ENCODE measurements at places on chromosomes 3 and 15. TPM values are rescaled to one million over a fixed set of nuclear protein-coding genes. Genes with fewer than 3 reads are reported as not detected.

DLL4 gene
- not detected for total RNA-seq

GRCh38 chr3:186244016-186244415 is 118.0 kb downstream of the DGKG start:
- H3K27ac ChIP-seq: no peak overlapping the region
- H3K27me3 ChIP-seq: peaks cover 34% of the 10 kb centered on the region
- H3K36me3 ChIP-seq: no peaks in the 10 kb centered on the region
- H3K4me3 ChIP-seq: no peak overlapping the region

DNA sequence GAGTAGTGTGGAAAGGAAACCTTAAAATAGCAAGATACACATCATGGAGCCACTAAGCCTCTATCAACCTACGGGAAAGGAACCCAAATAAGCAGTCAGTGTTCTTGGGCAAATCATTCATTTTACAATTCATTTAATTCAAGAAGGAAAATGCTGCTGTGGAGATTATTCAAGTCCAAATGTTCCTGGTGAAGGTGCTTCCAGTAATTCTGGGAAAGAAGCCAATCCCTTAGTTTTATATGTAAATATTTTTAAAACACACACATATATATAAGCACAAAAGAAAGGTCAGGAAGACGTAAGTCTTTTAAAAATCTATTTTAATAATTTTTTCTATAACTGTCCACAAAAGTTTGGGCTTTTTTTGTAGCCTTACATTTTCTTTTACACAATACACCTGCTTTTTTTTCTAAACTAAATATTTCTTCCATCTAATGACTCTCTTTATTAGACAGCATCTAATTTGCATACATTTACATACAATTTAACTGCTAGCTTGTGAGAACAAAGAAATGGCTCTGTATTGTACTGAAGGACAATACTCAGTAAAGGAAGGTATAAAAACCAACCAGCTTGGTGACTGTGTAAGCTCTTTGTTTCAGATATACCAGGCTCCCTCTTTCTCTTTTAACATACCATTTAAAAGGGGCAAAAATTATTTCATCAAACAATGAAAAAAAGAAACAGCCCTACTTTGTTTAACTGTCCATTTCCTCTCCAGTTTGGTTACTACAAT is 269.5 kb downstream of the ZBTB20 start:
- no peak for DNase-seq
- no peak overlapping the region for H3K27ac ChIP-seq
- H3K27me3 ChIP-seq: no peaks in the 10 kb centered on the region
- peaks cover 13% of the 10 kb centered on the region for H3K4me1 ChIP-seq
- no peak overlapping the region for H3K4me3 ChIP-seq

GRCh38 chr3:152277198-152277597 is 8.5 kb downstream of the MBNL1 start:
- peaks cover 15% of the 10 kb centered on the region for H3K36me3 ChIP-seq
- H3K27ac ChIP-seq: peak overlapping the region; percentile 75
- DNase-seq: no peak
- no peaks in the 10 kb centered on the region for H3K27me3 ChIP-seq
- H3K4me3 ChIP-seq: no peak overlapping the region

DNA sequence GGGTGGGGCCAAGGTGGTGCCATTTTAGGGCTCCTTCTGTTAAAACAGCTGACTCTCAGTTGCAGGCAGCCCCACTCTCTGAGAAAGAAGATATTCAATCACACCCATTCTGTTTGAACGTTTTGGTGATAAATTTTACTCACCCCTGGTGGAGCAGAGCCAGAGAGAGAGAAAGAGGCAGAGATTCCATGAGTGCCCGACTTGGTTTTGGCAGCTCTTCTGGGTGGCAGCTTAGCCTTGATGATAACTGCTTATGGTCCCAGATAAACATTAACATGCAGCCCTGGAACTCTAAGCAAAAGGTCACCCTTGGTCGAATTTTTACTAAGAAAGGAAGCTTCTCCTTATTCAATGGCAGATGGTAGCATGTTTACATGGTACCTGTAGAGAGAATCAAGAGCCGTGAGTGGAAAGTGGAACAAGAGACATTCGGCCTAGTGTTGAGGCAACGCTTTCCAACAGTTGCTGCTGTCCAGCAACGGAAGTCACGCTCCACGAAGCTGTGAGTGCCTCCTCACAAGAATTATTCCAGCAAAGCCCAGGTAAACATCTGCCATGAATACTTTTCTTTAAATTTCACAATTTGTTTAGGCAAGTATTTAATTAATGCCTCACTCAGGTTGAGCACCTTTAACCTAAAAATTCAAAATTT is 530.6 kb upstream of the ROBO2 start:
- no peaks in the 10 kb centered on the region for H3K27me3 ChIP-seq
- no peak overlapping the region for H3K27ac ChIP-seq
- no peaks in the 10 kb centered on the region for H3K4me1 ChIP-seq
- H3K36me3 ChIP-seq: no peaks in the 10 kb centered on the region
- no peak overlapping the region for H3K4me3 ChIP-seq

SLC12A1 gene
- not detected for total RNA-seq

DNA sequence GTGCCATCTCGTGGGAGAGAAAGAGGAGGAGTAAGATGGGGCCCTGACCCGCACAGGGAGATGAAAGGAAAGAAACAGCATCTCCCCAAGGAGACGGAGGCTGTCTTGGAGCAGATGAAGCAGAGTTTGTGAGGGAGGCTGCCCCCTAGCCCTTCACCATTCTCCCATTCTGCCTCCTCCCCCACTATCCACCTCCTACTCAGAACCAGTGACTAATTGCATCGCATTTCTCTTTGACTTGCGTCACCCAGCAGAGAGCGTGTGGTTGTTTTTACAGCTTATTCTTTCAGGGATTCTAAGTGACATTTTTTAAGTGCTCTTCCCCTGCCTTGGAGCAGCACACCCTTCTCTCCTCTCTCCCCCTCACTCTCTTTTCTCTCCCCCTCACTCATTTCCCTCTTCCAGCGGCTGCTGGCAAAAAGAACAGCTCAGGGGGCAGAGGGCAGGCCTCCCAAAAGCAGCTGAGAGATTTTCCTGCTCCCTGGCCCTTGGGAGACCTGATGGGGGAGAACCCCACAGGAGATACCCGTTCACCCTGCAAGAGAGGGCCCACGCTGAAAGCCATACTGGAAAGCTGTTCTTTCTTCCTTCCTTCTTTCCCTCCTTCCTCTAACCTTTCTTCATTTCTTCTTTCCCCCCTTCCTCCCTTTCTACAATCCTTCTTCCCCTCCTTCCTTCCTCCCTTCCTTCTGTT is 91.8 kb downstream of the MRPL46 start:
- H3K36me3 ChIP-seq: no peaks in the 10 kb centered on the region
- peaks cover 4% of the 10 kb centered on the region for H3K27me3 ChIP-seq
- H3K27ac ChIP-seq: no peak overlapping the region
- no peak overlapping the region for H3K4me3 ChIP-seq

- DNase-seq: no peak
- H3K4me3 ChIP-seq: no peak overlapping the region
- no peaks in the 10 kb centered on the region for H3K27me3 ChIP-seq
- no peak overlapping the region for H3K27ac ChIP-seq
- H3K4me1 ChIP-seq: peaks cover 14% of the 10 kb centered on the region
- peaks cover 18% of the 10 kb centered on the region for H3K36me3 ChIP-seq
These were observed 91.6 kb downstream of the RASA2 start for GRCh38 chr3:141578202-141578973.

COL8A1 gene
- not detected for total RNA-seq

DNA sequence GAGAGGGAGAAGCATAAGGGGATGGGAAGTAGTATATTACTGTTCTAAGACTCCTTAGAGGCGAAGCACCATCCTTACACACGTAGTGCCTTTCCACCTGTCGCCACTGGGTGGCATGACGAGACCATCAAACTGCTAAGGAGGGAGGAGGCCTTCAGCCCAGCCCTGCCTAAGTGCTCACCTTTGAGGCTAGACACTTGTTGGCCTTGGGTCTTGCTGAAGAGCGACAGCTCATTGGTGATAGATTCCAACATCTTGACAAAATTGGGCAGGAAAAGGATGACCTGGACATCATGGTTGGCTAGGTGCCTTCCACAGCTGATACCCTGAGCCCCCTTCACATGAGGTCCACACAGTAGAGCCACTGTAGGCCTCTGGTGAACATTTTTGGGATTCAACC is 19.6 kb downstream of the CLK3 start:
- peaks cover 2% of the 10 kb centered on the region for H3K4me1 ChIP-seq
- DNase-seq: peak; percentile 71
- no peaks in the 10 kb centered on the region for H3K27me3 ChIP-seq
- no peak overlapping the region for H3K27ac ChIP-seq
- no peak overlapping the region for H3K4me3 ChIP-seq
- peaks cover 16% of the 10 kb centered on the region for H3K36me3 ChIP-seq

GRCh38 chr15:52683580-52683979 is 4.4 kb upstream of the ATOSA start:
- no peak for DNase-seq
- H3K27me3 ChIP-seq: no peaks in the 10 kb centered on the region
- H3K27ac ChIP-seq: peak overlapping the region; percentile 9
- no peaks in the 10 kb centered on the region for H3K36me3 ChIP-seq

NTRK3 gene
- total RNA-seq: not detected

- DNase-seq: no peak
- no peak overlapping the region for H3K4me3 ChIP-seq
- no peaks in the 10 kb centered on the region for H3K36me3 ChIP-seq
- no peak overlapping the region for H3K27ac ChIP-seq
- H3K4me1 ChIP-seq: no peaks in the 10 kb centered on the region
These were observed 24.0 kb downstream of the GOLIM4 start for GRCh38 chr3:168071591-168072322.

DNA sequence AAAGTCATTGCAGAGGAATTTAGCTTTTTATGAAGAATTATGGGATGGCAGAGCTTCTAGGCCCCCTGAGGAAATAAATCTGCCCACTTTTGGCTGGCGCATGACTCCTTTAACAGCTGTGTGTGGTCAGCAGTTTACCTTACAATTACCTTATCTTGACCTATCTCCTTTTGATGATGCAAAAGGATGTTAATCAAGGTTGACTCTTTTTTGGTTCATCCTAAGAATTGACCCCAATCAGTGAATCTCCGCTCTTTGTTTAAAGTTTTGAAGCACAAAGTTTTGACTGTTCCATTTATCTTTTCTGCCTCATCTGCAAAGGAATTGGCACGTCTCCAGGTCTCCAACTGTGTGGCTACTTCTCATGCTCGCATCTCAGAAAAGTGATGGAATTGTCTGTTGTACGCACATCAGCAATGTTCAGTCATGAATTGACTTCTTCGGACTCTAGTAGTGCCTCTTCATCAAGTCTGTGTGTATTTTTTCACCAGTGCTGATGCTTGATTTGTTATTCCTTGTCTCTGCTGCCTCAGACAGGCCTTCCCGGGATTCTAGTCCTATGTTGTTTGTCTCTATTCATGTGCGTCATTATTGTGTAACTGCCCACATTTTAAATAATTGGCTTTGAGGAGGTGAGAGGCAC is 196.2 kb upstream of the CFAP20DC start:
- peaks cover 3% of the 10 kb centered on the region for H3K36me3 ChIP-seq
- H3K4me3 ChIP-seq: no peak overlapping the region
- H3K27me3 ChIP-seq: no peaks in the 10 kb centered on the region
- H3K4me1 ChIP-seq: no peaks in the 10 kb centered on the region

CASR gene
- not detected for total RNA-seq

DNA sequence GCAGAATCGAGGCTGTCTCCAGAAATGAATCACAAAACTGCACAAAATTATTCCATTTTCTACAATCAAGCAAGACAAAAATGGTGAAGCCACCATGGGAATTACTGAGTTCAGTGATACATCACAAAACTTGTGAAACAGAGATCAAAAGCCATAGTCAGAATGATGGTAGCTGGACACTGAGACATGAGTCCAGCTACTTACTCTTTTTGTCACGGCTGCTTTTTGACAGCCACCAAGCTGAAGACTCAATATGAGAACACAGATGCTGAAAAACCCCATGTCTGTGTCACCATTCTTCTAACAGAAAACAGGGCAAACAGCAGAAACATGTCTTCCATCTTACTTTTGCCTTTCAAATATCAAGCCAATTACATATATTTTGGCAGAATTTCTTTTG is 237.6 kb downstream of the LPP start:
- no peaks in the 10 kb centered on the region for H3K27me3 ChIP-seq
- no peak for DNase-seq
- H3K36me3 ChIP-seq: peaks cover 5% of the 10 kb centered on the region
- H3K4me1 ChIP-seq: peaks cover 35% of the 10 kb centered on the region
- peak overlapping the region; percentile 29 for H3K27ac ChIP-seq
- no peak overlapping the region for H3K4me3 ChIP-seq

DNA sequence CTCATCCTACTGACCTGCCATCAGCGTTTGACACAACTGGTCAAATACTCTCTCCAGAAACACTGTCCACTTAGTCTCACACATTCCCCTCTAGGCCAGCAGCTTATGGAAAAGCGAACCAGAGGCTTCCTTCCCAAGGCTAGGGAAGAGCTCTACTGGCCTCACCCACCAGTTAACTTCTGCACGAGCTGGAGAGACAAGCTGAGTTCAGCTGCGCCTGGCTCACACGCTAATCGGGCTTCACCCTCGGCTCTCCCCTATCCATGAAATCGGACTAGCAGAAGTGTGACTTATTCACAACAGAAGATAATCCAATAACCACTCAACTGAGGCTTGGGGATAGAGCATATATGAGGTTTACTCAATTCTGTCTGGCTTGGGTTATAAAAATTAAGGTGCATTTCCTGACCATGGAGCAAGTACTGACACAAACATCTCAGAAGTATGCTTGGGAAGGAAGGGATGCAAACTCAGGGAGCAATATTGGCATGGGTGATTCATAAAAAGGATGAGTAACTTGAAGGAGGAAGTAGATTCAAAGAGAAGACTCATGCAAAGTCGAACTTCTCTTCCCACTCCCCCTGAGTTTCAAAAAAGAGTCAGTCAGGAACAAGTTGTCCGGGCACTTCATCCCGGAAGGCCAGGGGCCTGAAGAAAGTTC is 73.1 kb downstream of the XXYLT1 start:
- H3K4me3 ChIP-seq: no peak overlapping the region
- H3K27me3 ChIP-seq: no peaks in the 10 kb centered on the region
- peaks cover 20% of the 10 kb centered on the region for H3K4me1 ChIP-seq
- no peak for DNase-seq
- no peak overlapping the region for H3K27ac ChIP-seq
- peaks cover 4% of the 10 kb centered on the region for H3K36me3 ChIP-seq

DNA sequence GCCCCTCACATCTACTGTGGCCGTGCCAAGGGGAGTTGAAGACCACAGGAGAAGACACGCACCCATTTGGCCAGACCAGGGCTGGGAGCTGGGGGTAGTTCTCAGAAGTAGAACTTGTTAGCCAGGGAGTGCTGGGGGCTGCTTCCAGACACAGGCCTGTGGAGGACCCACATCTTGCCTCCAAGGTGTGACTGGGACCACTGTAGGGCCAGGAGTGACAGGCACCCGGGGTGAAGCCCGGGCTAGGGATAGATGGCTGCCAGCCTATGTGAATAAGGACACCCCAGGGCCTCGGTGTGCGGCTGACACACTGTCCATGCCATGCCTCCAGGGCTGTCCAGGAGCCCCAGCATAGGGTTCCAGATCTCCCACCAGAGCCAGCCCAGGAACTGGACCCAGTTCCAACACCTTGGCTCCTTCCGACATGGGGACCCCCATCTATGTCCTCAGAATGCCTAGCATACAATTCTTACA is 1.8 kb downstream of the ANPEP start:
- H3K36me3 ChIP-seq: peaks cover 3% of the 10 kb centered on the region
- peaks cover 45% of the 10 kb centered on the region for H3K27me3 ChIP-seq
- no peak overlapping the region for H3K4me3 ChIP-seq
- H3K4me1 ChIP-seq: peaks cover 2% of the 10 kb centered on the region
- no peak for DNase-seq

ARHGAP31 gene
- total RNA-seq: 8.9 TPM

GRCh38 chr3:41845826-41846225 is 116.1 kb downstream of the ULK4 start:
- no peak overlapping the region for H3K4me3 ChIP-seq
- peaks cover 26% of the 10 kb centered on the region for H3K4me1 ChIP-seq
- DNase-seq: no peak
- no peaks in the 10 kb centered on the region for H3K27me3 ChIP-seq
- no peak overlapping the region for H3K27ac ChIP-seq
- peaks cover 29% of the 10 kb centered on the region for H3K36me3 ChIP-seq

ARHGEF26 gene
- not detected for total RNA-seq

ALDH1L1 gene
- total RNA-seq: not detected

CHRM5 gene
- not detected for total RNA-seq

SLC27A2 gene
- 15.0 TPM for total RNA-seq

XPC gene
- 25.4 TPM for total RNA-seq

C3orf20 gene
- not detected for total RNA-seq

All from activated naive CD8-positive, alpha-beta T cell treated with anti-CD3 and anti-CD28 coated beads for 36 hours (primary cell).